Lung microvascular endothelial cell (primary cell): ENCODE measurements at places on chromosomes 3 and 15. TPM values are rescaled to one million over a fixed set of nuclear protein-coding genes. Genes with fewer than 3 reads are reported as not detected.

AADACL2 gene
- total RNA-seq: not detected in 2 replicates

PLA2G4D gene
- total RNA-seq: not detected in 2 replicates

PLSCR5 gene
- total RNA-seq: not detected in 2 replicates

- DNase-seq: no peak
These were observed 114.8 kb downstream of the DLG1 start for GRCh38 chr3:197183582-197183981.

DNA sequence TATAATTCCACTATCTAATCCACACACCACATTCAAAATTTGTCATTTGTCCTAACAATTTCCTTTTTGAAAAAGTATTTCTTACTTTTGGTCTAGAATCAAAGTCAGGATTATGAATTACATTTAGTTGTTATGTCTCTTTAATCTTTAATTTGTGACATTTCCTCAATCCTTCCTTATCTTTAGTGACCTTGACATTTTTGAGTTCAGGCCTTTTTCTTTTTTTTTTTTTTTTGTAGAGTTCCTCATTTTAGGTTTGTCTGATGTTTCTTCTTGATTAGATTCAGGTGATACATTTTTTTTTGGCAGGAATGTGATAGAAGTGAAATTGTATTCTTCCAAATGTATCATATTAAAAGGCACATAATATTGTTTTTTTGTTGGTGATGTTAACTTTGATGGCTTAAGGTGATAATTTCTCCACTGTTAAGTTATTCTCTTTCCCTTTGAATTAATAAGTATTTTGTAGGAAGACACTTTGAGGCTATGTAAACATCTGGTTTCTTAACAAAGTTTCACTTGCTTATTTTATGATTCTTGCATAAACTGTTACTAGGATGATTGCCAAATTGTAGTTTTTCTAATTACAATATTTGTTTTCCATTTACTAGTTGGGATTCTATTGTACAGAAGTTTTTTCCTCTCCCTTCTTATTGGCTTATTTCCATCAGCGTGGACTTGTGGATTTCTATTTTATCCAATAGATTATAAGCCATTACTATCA lies 16.3 kb downstream of the SLC35G2 start:
- DNase-seq: no peak

GRCh38 chr3:171845481-171846284 lies 2.5 kb downstream of the TMEM212 start:
- no peak for DNase-seq
